Right ventricle myocardium superior (tissue), 1 donor: ENCODE measurements at places on chromosomes 1 and 21. TPM values are rescaled to one million over a fixed set of nuclear protein-coding genes. Genes with fewer than 3 reads are reported as not detected.

DNA sequence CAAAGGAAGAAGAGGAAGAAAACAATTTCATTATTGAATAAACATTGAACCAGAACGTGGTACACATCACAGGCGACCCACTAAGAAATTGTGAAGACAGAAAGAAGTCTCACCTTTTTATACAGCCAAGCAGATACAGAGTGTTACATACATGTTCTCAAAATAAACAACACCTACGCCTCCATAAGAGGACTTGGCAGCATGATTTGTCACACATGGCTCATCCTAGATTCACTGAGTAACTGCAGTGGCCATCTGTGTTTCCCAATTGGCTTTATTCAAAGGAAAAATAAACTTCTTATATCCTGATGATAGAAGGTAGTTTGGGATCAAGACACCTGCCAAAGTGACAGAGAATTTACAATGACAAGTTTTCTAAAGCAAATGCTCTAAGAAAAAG, 7.6 kb upstream of the KRTAP19-8 start:
- DNase-seq, result no peak

DNA sequence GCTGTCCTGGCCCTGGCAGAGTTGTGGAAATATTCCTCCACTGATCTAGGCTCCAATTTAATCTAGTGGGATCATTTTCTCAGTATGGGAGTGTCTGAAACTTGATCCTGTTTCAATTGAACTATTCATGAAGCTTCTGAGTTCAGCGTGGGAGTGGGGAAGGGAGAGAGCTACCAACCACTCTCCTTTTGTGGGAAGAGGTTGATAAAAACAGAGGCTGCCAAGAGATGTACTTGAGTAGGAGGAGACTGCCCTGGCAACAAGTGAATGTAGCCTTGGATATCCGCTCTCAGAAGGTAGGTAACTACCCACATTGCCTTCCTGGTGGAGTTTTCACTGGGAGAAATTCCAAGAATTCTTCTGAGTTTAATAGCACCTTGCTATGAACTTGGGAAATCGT, at the start of gene CTXND2:
Gene CTXND2, plus strand, starts transcription at position 119 of the 400 bp plus-strand sequence. CDS start 25,179 bp downstream, outside the sequence.
- no peak for DNase-seq

ELF3 gene
- 0.65 TPM for total RNA-seq

- DNase-seq, result no peak
These were observed 9.2 kb downstream of the FBXO28 start for GRCh38 chr1:224123136-224123535.

DNA sequence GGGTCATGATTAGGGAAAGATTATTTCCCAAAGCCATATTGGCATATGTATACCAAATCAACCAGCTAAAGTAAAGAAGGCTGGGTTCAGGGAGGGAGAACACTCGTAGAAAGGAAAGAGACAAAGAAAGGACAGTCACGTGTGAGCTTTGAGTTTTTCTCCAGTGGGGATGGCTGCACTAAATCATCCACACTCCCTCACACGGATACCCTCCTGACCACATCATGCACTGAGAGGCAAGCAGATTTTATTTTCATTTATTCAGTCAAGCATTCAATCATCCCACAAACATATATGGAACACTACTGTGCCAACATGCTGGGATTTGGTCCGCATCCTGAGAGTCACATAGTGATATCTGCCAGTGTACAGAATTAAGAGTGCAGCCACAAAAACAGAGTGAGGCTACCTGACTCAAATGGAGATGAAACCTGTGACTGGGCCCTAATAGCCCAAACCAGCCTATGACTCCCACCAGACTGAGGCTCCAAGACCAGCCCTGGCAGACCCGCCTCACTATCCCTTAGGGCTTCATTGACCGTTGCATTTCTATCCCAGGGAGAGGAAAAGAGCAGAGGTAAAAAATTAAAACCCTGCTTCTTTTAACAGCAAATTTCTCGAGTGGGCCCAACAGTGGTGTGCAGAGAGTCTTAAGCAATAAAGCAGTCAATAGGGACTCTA, 155.9 kb downstream of the BARHL2 start:
- no peak for DNase-seq

DNA sequence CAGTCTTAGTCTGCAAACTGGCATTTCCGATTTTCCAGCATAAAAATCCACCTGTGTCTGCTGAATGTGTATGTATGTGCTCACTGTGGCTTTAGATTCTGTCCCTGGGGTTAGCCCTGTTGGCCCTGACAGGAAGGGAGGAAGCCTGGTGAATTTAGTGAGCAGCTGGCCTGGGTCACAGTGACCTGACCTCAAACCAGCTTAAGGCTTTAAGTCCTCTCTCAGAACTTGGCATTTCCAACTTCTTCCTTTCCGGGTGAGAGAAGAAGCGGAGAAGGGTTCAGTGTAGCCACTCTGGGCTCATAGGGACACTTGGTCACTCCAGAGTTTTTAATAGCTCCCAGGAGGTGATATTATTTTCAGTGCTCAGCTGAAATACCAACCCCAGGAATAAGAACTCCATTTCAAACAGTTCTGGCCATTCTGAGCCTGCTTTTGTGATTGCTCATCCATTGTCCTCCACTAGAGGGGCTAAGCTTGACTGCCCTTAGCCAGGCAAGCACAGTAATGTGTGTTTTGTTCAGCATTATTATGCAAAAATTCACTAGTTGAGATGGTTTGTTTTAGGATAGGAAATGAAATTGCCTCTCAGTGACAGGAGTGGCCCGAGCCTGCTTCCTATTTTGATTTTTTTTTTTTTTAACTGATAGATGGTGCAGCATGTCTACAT, 2.5 kb upstream of the OLFML3 start:
- peak; percentile 45 for DNase-seq

NDC1 gene
- total RNA-seq, result 5.6 TPM

RGS2 gene
- total RNA-seq, result 18.4 TPM

- no peak for DNase-seq
These were observed 20.3 kb downstream of the CD1B start for GRCh38 chr1:158311066-158311465.

DNA sequence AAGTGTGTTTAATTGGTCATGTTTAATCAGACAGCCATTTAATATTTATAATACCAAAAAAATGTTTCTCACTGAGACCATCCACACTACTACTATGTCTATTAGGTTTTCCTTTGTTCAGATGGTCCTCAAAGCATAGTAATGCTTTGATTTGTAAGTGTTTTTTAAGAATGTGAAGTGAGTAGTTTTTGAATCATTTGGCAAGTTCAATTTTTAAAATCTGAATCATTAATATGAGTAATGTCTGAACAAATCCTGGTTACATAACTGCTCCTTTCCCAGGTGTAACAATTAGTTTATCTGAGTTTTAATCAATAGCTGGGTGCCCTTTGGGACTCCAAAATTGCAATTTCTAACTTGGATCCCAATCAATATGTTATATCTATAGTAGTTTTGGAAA, 23.5 kb upstream of the RPL5 start:
- no peak for DNase-seq

GRCh38 chr1:227886993-227887696, 60.6 kb downstream of the WNT9A start:
- peak; percentile 87 for DNase-seq

DIO1 gene
- not detected for total RNA-seq

MROH9 gene
- total RNA-seq, result not detected

GRCh38 chr1:41637367-41637766, 152.9 kb upstream of the EDN2 start:
- no peak for DNase-seq

LDLRAD1 gene
- not detected for total RNA-seq

DNA sequence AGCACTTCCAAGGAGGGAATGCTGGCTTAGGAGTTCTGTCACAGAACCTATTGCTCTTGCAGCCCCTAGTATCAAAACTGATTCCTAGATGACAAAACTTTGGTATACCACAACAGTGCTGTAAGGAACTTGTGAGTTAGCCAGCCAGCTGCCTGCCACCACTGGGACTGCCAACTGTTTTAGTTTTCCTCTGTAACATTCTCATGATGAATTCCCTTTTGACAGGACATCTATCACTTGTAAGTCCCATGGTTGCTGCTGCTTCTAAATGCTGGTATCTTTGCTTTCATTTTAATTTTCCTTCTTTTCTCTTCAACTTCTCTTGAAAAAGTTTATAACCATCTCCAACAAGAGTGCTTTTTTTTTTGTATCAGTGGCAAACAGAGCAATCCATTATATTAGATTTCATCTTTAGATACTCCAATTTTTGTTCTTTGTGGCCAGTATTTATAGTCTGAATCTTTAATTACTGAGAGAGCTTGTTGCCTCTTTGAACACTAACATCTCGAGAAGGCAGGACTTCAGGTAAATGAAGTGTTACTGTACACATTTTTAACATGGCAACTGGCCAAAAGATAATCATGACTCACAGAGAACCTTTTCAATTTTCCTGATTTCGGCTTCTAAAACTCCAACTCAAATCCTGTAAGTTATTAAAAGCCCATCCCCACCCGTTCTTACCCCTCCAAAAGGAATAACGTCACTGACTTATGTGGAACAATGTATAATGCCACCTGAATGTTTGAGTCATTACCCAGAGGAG, 19.8 kb downstream of the DBT start:
- DNase-seq, result no peak

GRCh38 chr21:34877485-34878128, 171.5 kb downstream of the RUNX1 start:
- no peak for DNase-seq

C4BPA gene
- total RNA-seq, result 0.08 TPM

DNA sequence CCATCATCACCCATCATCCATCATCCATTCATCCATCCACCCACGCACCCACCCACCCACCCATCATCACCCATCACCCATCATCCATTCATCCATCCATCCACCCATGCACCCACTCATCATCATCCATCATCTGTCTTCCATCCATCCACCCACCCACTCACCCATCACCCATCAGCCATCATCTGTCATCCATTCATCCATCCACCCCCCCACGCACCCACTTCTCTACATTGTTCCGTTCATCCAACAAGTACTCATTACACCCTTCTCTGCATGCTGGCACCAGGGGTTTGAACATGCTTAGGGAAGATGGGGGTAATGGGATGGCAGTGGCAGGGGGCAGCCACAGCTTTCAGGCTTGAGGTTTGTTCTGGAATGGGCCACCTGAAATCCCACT, 82.1 kb downstream of the ADARB1 start:
- no peak for DNase-seq

DNA sequence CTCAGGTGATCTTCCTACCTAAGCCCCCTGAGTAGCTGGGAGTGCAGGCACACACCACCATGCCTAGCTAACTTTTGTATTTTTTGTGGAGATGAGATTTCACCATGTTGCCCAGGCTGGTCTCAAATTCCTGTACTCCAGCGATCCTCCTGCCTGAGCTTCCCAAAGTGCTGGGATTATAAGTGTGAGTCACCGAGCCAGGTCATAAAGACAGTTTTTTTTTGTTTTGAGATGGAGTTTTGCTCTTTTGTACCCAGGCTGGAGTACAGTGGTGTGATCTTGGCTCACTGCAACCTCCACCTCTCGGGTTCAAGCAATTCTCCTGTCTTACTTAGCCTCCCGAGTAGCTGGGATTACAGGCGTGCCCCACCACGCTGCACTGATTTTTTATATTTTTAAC, 42.1 kb downstream of the KIF1B start:
- no peak for DNase-seq

- no peak for DNase-seq
These were observed 131.8 kb downstream of the PDE4B start for GRCh38 chr1:65924471-65924870.

IGSF8 gene
- total RNA-seq, result 18.5 TPM

GRCh38 chr1:53299233-53299632, 28.6 kb downstream of the LRP8 start:
- DNase-seq, result no peak

GRCh38 chr1:176032040-176032645, 174.9 kb downstream of the COP1 start:
- no peak for DNase-seq

- no peak for DNase-seq
These were observed 368.2 kb downstream of the CAMTA1 start for GRCh38 chr1:7153464-7153863.

DNA sequence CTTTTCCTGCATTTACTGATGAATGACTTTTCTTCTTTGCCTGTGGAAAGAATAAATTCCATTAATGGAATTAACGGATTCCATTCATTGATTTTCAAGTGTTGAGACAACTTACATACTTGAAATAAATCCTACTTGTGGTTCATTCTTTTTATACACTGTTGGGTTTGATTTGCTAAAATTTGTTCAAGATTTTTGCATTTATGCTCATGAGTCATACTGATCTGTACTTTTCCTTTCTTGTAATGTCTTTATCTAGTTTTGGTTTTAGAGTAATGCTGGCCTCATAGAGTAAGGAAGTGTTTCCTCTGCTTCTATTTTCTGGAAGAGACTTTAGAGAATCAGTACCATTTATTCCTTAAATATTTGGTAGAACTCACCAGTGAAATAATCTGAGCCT, 14.4 kb downstream of the UROD start:
- DNase-seq, result no peak

- no peak for DNase-seq
These were observed 3.2 kb downstream of the ASPM start for GRCh38 chr1:197143276-197143675.

- no peak for DNase-seq
These were observed 8.9 kb upstream of the ZNF326 start for GRCh38 chr1:89986020-89986419.

DNA sequence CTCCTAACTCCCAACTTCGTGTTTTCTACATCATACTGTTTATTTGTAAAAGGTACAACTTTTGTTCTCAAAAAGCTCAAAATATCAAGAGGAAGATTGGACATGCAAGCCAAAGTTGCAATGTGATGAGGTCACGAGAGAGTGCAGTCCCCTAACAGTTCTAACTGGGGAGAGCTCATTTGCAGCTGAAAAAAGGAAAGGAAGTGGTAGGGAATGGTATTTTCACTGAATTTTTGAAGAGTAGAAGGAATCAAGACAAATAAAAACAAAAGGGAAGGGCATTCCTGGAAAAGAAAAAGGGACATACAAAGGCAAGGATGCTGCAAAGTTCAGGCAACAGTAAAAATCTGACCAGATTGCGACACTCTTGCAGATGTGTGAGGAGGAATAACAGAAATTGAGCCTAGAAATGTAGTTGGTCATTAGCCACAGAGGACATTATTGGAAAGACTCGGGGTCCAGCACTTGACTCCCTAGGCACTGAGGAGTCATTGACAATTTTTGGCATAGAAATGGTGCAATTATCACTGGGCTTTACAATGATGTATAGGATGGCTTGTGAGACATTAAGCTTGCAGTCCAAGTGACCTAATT, 67.9 kb downstream of the TBX15 start:
- DNase-seq, result no peak

BARHL2 gene
- total RNA-seq, result not detected

KIAA1614 gene
- 7.1 TPM for total RNA-seq

GRCh38 chr1:160550572-160551034, 27.5 kb upstream of the SLAMF6 start:
- no peak for DNase-seq

DNA sequence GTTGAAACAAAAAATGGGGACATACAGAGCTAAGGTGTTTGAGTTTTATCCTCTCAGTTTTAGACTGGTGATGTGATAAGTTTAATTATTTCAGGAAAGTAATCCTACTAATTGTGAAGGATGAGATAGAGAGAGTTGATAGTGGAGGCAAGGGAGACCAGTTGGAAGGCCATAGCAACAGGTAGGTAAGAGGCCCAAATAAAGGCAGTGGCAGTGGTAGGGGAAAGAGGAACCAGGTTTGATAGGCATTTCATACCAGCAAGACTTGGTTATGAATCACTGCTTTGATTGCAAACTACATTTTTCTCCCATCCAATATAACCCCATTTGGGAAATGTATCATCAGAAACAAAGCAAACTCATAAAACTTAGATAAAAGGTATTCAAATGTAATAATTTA, 63.1 kb upstream of the SH3GLB1 start:
- DNase-seq, result no peak

- DNase-seq, result no peak
These were observed 106.2 kb downstream of the UCK2 start for GRCh38 chr1:165933446-165934170.

PSMD4 gene
- total RNA-seq, result 138 TPM
